ENCODE measurements at places on chromosomes 7 and 10. TPM values are rescaled to one million over a fixed set of nuclear protein-coding genes. Genes with fewer than 3 reads are reported as not detected.

The AGR2 gene
- total RNA-seq = not detected

The MYL7 gene
- total RNA-seq = not detected

The GPR37 gene
- total RNA-seq = 0.10 TPM

The NPC1L1 gene
- not detected for total RNA-seq

Data from cardiac ventricle fibroblast (primary cell).